GOT3 (cell line): ENCODE measurements at places on chromosomes 6 and 20.

GRCh38 chr6:11830105-11830504, 51.5 kb upstream of the ADTRP start:
- no peak for DNase-seq

GRCh38 chr6:24692003-24692402, 25.1 kb downstream of the ACOT13 start:
- no peak for DNase-seq

- DNase-seq, result no peak
Measured at GRCh38 chr6:52983159-52983848, 11.8 kb downstream of the GSTA4 start.

GRCh38 chr20:10540636-10541493, 105.8 kb downstream of the SLX4IP start:
- no peak for DNase-seq

DNA sequence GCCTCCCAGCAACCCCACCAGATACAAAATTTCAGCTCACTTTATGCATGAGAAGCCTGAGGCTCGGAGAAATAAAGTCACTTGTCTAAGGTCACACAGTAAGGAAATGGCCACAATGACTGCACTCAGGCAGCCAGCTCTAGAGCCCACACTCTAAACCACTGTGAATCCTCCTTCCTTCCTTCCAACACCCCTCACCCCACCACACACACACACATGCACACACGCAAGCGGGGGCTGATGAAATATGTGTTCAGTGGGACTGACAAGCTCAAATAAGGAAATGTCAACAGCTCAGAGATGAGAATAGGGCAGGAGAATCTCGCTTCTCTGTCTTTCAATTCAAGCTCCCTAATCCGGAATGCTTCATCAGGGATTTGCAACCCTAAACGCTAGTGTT, 6.0 kb upstream of the BPIFA1 start:
- DNase-seq, result no peak

DNA sequence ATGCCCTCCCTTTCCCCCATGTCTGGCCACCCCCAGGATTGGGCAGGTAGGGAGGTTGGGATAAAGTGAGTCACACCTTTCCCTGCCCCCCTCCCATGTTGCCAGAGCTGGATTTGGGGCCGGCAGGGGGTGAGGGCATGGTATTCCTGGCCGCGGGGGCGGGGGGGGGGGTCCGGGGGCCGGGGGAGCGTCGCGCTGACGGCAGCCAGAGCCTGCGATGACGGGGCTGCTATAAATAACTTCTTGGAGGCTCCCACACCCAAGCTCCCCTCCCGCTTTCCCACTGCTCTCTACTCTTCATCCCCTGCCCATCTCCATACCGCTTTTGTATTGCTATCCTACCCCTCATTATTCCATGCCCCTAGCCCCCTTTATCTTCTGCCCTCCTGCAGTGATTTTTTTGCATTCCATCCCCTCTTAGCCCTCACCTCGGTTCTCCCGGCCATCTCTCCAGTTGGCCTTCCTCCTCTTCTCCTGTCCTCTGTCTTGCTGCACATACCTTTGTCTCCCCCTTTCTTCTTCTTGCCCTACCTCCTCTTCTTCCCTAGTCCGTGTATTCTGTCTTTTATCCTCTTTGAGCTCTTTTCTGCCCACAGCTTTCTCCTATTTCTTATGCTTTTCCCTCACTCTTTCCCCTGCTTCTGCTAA, 13.8 kb downstream of the SYNGAP1 start:
- DNase-seq, result no peak

GRCh38 chr6:75114806-75115205, 91.0 kb downstream of the COL12A1 start:
- no peak for DNase-seq

- DNase-seq, result no peak
Measured at GRCh38 chr20:35506872-35507638, 22.4 kb downstream of the C20orf173 start.

DNA sequence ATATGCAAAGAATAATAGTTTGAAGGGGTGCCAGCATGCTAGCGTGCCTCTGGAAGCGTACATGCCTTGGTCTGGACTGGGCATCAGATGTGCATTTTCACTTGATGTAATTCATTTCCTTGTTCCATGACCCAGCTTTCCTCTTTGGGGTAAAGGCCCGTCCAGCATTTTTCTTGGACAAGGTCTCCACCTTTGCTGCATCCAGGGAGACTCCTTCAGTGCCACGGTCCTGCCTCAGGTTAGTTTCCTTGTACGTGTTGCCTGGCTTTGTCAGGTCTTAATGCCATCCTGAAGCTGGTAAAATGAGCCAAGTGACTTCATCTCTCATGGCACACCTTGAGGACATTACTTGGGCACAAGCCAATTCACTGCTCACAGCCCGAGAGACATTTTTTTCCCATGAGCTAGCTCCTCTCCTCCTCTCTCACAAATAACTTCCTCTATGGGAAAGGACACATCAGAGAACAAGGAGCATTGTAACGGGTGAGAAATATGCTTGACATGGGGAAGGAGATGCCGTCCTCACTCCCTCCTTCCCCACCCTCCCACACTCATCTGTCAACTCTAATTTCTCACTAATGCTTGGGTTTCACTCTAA, 23.9 kb downstream of the EDN1 start:
- DNase-seq, result no peak

DNA sequence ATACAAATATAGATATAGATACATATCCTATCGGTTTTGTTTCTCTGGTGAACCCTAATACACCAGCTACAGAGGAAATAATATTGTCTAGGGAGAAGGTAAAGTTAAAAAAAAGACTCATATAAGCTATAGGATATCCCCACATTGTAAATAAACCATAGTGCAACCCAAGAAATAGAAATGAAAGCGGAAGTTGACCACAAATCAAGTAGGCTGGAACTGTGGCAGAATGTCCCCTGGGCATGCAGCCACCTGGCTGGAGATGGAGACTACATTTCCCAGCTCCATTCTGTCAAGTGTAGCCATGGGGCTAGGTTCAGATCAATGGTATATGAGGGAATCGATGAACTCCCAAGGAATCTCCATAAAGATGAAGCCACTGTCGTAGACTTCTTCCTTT, 70.1 kb upstream of the RPS6KA2 start:
- no peak for DNase-seq

DNA sequence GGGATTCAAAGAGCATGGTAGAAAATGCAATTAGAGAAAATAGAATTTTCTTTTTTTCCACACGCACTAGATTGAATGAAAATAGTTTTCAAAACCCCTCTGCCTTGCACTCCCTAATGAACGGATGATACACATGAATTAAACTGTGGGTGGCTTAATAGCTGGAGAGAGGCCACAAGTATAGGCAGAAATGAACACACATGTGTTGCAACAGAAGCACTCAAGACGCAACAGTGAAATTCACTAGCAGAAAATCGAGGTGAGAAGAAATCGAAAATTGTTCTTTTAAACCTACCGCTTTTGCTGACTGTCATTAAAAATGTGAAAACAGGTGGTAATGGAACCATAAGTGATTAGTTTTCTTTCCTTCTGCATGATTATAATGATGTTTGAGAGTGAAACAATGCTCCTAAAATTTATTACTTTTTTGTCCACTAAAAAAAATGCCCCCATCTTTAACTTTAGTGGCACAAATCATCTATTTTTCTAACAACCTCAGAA, 80.1 kb upstream of the SHLD1 start:
- no peak for DNase-seq
